H1 (cell line): ENCODE measurements at places on chromosomes 4 and X.

DNA sequence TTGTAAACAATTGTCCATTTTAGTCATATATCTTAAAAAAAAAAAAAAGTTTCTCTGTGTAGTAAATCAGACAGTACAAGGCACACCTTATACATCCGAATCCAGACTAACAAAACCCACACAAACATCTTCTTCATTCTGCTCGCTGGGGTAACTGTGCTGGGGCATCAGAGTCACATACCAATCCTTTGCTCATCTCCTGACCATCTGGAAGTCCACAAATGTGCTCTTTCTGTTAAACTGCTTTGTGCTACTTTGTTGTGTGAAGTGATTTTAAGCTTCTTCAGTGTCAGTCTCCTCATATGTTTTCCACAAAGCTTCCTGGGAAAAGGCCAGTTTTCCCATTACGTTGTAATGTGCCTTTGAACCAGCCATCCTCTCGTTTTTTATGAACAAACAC is 86.2 kb upstream of the CBR4 start:
- DNase-seq = no peak

- no peak for DNase-seq
Observed at GRCh38 chr4:114173968-114174367, 194.5 kb upstream of the ARSJ start.

DNA sequence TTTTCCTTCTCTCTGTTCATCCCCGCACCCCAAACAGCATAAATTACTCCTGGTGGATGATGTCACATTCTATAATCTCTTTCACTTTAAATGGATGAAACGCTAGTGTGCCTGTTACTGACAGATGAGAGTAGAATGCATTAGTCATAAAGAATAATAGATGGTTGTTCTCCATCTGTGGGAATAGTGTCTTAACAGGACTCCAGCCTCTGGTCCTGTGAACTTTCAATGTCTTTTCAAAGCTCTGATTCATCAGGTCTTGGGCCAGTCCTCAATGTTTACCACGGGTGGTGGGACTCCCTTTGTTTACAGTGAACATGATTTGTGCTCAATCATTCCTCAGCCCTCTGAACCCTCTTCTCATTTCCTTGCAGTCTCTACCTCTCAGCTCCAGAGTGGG is 182.6 kb downstream of the GABRB1 start:
- DNase-seq = no peak

DNA sequence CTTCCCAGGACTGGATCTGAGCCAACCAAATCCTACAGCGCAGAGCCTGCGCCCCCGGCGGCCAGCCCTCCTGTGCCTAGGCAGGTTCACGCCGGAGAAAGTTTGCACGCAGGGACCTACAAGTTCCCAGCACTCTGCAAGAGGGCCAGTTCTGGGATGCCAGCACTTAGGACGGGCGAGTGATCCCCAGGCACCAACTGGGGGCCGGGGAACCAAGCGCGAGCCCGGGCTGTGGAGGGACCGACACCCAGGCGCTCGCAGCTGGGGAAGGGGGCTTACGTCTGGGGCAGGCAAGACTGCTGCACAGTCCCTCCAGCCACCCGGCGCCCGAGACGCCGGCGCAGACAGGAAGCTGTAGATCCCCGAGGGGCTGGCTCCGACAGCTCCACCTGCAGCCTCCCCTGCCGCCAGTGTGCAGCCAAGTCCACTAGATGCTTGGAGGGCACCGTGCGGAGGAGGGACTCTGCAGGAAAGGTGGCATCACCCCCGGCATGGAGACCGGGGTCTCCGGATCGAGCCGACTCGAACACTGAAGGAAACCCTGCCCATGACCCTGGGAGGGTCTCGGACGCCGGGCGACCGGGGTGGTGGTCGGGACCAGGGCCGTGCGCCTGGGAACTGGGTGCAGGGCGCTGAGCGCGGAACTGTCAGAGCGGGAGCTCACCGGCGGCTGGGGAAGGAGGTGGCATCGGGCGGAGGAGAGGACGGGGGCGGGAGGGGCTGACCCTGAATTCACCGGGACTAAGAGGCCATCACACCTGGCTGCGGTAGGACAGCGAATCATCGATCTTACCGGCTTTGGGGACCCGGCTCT is 566 bp downstream of the CORIN start:
- DNase-seq = peak; percentile 85

GRCh38 chr4:13430834-13431568 is 53.1 kb downstream of the RAB28 start:
- no peak for DNase-seq

GRCh38 chrX:133676344-133677122 is 261.2 kb upstream of the GPC4 start:
- no peak for DNase-seq

DNA sequence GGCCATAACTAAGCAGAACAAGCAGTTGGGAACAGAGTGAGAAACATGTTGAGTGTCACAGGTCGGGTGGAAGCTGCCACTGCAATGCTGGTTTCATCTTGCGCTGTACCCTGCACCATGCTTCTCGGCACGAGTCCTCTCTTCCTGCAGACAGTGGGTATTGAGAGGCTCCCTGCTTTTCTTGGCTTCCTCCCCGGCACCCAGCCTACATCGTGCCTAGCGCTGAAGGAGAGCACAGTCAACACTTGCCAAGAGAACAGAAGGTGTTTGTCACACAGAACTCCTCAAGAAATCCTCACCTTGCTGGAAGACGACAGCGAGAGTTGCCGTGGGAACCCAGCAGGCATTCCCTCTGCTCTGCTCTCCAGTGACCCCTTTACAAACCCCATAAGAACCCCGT is 53.6 kb downstream of the EVC2 start:
- no peak for DNase-seq

DNA sequence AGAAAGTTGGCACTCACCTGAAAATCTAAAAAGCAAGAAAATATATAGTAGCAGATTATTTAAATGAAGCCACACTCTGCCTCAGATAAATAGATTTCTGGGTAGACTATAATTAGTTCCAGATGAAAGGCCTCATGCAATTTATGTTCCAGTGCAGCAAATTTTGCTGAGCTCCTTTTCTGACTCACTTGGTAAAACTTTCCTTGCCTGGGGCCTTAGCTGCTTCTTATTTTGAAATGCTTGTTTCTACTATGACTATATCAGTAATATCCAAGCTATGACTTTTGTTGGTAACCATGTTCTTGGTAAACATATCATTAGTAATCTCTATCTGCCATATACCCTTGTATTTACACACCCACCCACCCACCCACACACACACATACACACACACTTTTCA is 961.8 kb downstream of the SH3BGRL start:
- DNase-seq = no peak

DNA sequence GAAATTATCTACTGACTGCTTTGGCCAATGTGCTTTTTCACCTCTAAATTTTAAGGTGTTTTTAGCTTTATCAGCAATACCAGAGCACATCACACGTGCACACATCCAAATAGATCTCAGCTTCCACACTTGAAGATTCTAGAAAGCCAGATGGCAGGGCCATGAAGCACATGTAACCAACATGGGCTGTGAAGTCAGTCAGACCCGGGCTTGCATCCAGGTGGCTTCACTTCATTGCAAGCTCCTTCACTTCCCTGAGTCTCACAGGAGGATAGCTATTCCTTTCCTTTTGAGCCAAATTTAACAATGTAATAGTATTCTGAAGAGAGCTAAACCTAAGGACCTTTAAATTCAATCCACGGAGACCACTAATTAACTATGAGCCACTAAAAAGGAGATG is 86.5 kb downstream of the SH3RF1 start:
- no peak for DNase-seq

DNA sequence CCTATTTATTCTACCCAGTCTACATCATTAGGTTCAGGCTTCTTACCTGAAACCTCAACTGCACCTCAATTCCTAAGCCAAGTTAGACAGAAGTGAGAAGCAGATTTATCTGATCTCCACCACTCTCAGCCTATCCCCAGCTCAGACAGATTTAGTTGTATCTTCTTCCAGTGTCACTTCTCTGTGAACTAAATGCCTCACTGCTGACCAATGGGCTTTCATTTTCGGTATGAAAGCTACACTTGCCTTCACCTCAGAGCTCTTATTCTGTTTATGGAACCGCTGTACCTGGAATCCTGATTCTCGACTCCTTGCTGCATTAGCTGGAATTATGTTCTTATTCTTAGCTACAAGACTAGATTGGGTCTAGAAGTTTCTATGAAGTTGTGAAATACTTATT is 833.2 kb downstream of the CCSER1 start:
- no peak for DNase-seq

DNA sequence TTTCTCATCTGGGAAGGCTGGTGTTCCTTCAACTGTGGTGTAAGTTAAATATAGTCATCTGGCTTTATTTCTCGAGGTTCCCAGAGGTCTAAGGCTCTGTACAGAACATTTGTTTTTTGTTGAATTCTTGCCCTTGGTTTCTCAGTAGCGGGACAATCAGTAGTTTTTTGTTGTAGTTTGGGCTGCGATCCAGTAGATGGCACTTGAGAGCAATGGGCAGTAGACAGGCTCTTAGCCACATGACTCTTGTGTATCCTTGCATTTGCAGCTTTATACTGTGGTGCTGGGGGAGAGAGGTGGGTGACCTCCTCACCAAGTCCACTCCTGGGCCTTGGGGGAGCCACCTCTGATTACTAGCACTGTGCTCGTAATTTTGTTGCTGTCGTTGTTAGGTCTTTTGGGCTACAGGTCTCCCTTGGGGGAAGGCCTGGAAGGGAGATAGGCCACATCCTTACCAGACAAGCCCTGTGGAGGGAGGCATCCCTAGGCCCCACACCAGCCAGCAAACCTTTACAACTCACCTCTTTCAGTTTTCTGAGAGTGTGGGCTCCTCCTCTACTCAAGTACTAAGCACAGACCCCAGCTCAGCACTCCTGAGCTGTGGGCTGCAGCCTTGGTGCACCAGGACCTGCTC is 8.1 kb downstream of the ETDB start:
- peak; percentile 58 for DNase-seq

DNA sequence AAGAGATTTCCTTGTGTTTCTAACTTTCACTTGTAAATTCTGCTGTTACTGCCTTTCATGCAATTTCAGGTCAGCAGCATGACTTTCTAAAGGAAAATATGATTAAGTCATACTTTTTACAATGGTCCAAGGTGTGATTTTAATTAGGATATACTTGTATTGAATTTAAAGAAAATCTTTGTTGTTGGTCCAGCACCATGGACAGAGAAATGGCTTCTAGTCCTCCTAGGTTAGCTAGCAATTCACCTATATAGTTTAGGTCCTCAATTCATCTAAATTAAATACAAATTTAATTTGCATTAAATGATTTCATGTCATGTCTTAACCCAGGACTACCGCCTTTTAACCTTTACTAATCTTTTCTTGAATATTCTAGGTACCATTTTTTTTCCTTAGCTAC is 304.9 kb upstream of the RPS6KA3 start:
- no peak for DNase-seq

- DNase-seq = no peak
Observed at GRCh38 chrX:13226214-13226613, 93.6 kb downstream of the ATXN3L start.

DNA sequence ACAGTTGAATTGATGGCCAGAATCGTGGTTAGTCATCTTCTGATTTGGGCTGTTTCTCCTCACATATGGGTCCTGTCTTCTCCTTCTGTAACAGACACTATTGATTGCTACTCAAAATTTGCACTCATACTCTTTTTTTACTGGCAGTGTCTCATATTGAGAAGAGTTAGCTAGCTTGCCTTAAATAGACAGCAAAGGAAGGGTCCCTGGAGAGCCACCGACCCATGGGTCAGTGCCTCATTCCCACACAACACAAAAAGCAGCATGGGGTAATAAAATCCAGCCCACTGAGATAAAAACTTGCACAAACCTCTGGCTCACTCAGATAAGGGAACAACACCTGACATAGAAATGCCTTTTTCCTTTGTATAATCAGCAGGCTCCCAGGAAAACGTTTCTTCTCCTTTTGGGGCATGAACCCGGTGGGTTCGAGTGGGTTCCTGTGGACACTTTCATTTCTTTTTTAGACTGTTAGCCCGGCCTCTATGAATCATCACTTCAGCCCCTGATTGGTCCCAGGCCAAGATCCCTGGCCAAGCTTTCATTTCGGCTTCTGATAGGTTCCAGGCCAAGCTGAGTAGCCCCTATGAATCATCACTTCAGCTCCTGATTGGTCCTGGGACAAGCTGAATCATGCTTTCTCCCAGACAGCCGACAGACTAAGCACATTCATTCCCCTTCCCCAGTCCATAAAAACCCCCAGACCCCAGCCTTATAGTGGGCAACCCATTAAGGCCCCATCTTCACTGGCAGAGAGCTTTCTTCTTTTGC is 408.1 kb downstream of the DCAF12L2 start:
- no peak for DNase-seq

DNA sequence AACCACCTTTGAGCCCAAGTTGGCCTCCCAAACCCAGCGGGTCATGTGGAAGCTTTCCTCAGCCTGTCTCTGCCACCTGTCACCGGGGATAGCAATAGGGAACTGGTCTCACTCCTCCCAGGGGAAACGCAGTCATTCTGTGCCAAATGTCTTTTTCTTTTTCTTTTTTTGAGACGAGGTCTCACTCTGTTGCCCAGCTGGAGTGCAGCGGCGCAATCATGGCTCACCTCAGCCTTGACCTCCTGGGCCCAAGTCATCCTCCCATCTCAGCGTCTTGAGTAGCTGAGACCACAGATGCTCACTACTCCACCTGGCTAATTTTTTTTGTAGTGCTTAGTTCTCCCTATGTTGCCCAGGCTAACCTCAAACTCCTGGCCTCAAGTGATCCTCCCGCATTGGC is 40.3 kb downstream of the MED28 start:
- DNase-seq = no peak

DNA sequence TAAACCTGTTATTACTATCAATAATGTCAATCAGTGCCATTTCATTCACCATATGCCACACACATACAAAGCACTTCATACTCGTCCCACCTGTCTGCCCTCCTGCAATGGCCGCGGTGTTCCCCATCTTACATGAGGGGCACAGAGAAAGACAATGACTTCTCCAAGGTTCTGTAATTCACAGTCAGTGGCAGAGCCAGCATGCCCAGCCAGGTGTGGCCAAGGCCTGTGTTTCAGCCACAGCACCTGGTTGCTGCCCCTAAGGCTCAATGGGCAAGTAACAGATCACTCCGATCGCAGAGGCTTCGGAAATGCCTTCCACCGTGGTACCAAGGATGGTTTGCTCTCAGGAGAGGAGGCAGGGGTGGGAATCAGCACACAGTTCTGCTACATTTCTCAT is 10.9 kb downstream of the AFAP1 start:
- DNase-seq = no peak

GRCh38 chr4:15956179-15956850 is 6.7 kb downstream of the FGFBP2 start:
- peak; percentile 92 for DNase-seq

DNA sequence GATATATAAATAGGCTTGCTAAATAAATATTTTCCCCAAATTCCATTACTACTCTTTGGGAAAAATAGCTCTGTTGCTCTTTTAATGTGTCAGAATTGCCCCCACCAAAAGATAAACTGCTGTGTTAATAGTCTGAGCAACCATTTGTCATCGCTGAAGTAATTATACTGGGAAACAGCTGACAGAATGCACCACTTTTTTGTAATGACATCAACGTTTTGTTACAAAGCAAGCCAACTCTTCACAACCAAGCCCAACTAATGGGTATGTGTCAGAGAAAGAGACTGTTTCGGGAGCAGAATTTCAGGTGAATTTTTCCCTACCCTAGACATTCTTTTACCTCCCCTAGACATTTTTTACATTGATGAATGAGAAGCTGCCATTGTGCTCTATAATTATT is 405.0 kb upstream of the MAGEB18 start:
- no peak for DNase-seq

GRCh38 chr4:148735432-148736155 is 293.4 kb upstream of the NR3C2 start:
- no peak for DNase-seq
